Stimulated activated CD4-positive, alpha-beta T cell treated with anti-CD3 and anti-CD28 coated beads, Interleukin-4, amount 100 ng/mL, for 4 hours (primary cell): ENCODE measurements at places on chromosomes 2 and 18.

DNA sequence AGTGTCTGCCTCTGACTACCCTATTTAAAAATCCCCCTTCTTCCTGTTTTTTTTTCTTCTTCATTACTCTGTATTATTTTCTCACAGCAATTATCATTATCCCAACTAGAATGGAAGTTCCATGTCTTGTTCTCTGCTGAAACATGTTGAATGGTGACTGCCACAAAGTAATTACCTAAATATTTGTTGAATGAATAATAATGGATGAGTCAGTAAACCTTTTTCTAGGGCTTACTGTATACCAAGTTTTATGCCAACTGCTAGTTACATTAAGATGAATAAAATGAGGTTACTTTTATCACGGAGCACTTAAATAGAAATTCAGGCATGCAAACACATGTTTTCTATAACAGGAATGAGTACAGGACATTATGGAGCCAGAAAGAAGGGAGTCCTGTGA, 490.6 kb downstream of the THSD7B start:
- no peak for DNase-seq

DNA sequence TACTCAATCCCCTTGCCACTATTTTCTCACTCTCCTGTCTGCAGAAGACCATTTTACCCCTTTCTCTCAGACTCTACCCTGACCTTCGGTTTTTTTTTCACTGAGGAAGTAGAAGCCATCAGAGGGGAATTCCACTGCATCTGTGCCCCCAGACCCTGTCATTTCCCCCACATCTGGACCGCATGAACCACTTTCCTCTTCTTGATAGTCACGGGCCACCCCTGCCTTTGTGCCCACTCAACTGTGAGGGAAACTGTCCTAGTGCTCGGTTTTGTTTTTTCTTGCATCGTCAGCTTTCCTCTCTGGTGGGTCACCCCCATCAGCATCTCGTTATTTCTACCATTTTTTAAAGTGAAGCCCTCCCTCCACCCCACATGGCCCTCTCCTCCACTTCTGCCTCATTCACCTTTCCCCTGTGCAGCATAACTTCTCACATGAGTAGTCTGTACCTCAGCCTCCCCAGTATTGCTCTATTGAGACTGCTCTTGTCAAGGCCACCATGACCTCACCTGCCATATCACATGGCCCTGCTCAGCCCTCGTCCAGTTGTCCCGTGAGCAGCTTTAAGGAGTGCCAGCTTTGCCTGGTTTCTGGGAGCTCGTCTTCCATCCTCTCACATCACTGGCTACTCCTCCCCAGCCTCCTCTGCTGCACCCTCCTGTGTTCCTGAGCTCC, 32.4 kb downstream of the TMEM87B start:
- DNase-seq, result no peak

GRCh38 chr2:187542123-187542522, 12.1 kb downstream of the TFPI start:
- no peak for DNase-seq

DNA sequence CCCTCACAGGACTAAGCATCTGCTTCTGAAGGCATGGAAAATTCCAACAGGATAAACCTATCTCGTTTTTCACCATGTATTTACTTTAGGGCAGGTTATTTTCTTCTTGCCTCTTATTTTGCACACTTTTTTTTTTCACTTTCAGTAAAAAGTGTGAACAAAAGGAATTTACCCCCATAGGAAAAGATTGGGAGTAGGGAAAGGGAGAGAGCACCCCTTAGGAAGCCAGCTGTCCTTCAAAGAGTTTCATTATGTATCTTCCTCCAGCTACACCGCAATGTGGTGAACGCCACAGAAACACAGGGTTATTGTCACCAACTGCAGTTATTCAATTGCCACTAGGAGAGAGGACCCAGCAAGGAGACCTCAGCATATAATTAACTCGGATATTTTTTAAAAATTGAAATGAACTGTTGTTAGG, 286.2 kb upstream of the VRK2 start:
- DNase-seq, result no peak

GRCh38 chr2:29220506-29221270, 105.5 kb downstream of the CLIP4 start:
- no peak for DNase-seq

DNA sequence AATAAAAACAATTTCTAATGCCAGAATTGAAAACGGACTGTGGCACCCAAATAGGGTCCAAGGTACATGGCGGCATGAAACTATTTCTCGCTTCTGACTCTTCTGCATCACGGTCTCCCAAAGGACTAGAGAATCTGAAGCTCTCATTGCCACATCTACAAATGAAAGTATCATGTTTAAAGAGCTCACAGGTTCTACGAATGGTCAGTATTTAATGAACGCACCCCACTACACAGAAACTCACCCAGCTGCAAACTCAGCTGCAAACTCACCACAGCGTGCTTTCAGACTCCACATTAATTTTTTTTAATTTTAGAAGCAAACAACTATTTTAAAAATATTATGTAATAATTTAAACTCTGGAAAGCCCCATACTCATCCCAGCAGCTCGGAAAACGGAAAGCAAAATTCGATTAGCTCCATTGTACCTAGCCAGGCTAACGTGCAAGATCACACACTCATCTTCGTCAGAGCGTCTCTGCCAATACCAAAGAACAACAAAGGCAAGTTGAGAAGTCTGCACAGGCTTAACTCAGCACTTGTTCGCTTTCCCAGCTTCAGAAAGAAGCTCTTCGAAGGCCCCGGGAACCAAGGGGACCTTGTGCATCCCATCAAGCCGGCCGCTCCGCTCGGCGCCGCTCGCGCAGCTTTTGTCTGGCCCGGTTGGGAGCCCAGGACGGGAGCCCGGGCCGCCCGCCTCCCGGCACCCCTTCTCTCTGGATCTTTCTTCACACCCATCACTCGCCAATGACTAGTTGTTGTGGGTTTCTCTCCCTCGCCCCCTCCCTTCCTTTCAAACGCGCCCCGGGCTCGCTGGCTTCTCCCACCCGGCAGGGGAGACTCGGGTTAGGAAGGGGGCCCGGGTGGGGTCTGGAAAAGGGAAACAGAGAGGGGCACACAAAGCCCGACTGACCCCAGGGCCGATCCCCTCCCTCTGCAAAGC, 785 bp downstream of the CLASP1 start:
- DNase-seq, result peak; percentile 38

- DNase-seq, result no peak
These were observed 24.8 kb upstream of the PTMA start for GRCh38 chr2:231683292-231684235.

GRCh38 chr2:45898819-45899218, 247.3 kb downstream of the PRKCE start:
- DNase-seq, result no peak

- no peak for DNase-seq
These were observed 453.2 kb downstream of the LPIN1 start for GRCh38 chr2:12199491-12200211.

GRCh38 chr2:42971947-42972736, 179.8 kb upstream of the HAAO start:
- no peak for DNase-seq

GRCh38 chr18:3100498-3101132, 87.7 kb upstream of the LPIN2 start:
- no peak for DNase-seq

GRCh38 chr2:17242813-17243485, 275.3 kb downstream of the RAD51AP2 start:
- DNase-seq, result no peak

GRCh38 chr2:23361152-23361551, 23.8 kb upstream of the KLHL29 start:
- no peak for DNase-seq

DNA sequence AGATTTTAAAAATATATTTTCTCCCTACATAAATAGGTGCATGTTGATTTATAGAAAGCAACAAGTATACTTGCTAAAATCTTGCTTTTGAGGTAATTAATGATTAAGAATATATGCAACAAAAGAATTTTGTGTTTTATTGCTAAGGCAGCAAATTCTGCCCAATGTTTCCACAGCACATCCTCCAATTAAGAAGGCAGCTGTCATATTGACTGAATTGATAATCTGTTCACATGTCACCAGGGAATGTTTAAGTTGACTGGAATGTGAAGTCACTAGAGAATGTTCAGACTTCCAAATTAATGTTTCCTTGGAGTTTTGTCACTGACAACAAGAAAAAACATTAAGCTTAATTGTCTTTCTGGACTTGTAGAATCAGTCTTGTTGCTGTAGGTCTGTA, 1602.7 kb upstream of the SLC39A10 start:
- DNase-seq, result no peak

DNA sequence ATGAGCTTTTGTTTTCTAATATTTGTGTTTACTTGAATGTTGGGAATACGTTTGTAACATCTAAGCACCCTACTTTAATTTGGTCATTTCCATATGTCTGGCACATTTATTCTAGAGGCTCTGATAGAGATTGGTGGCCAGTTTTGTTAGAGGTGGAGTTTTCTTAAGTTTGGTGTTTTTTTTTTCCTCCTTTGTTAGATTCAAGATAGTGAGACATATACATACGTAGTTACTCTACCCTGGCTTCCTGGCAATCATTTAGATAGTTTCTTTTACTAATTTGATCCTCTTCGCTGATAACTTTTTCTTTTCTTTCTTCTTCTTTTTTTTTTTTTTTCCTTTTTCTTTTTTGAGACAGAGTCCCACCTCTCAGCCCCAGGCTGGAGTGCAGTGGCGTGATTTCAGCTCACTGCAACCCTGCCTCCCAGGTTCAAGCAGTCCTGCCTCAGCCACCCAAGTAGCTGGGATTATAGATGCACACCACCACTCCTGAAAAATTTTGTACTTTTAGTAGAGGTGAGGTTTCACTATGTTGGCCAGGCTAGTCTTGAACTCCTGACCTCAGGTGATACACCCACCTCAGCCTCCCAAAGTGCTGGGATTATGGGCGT, 26.6 kb downstream of the SMCHD1 start:
- DNase-seq, result no peak

GRCh38 chr18:74949611-74950010, 259.3 kb downstream of the PTGR3 start:
- no peak for DNase-seq

DNA sequence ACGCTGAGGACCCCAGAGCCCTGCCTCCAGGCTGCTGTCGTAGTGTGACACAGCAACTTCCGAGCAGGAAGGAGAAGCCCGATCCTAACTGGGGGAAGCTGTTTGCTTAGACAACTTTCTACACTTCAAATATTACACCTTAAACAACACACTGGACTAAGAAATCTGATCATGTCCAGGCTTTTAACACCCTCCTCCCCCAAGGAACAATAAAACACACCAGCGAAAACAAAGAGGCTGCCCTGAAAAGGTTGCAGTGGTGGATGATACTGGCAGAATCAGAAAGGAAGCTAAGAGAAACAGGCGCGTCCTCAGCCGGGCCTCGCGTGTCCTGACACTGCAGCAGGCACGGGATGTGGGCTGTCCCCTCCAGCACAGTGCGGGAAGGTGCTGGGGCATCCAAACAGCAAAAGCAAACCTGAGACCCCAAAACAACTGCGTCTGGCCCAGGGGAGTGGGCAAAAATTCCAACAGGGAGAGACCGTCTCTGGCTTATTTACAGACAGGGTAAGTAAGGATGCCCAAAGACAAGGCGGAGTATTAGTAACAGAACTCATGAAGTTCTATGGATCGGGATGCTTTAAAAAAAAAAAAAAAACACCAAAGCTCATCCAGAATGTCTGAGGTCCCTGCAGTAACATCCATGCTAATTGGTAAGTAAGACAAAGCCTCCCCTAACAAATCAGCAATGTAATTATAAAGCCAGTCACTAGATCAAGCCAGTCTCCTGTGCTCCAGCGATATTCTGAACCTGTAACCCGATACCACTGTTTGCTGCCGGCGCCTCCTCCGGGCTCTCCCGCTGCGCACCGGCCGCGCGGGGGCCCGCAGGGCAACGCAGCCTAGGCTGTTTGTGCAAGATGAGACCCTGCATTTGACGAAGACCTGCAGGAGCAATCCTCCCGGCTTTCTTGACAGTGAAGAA, 9.0 kb downstream of the SERTAD2 start:
- DNase-seq, result peak; percentile 41

GRCh38 chr2:25881764-25882163, 3.5 kb upstream of the ASXL2 start:
- no peak for DNase-seq

DNA sequence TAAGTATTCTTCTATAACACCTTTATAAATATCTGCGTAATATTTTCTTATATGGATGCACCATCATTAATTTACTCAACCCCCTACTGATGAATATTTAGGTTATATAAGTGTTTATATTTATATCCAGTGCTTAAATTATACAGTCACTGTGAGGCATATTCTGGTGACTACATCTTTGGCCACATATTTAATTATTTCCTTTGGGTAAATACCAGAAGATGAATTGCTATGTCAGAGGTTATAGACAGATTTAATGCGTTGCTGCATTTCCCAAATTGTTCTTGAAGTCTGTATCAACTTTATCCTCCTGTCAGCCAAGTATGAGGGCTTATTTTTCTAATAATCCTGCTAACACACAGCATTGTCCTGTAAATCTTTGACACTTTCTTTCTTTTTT, 18.7 kb downstream of the DYSF start:
- no peak for DNase-seq

GRCh38 chr2:167411367-167411766, 523.1 kb downstream of the XIRP2 start:
- DNase-seq, result no peak

DNA sequence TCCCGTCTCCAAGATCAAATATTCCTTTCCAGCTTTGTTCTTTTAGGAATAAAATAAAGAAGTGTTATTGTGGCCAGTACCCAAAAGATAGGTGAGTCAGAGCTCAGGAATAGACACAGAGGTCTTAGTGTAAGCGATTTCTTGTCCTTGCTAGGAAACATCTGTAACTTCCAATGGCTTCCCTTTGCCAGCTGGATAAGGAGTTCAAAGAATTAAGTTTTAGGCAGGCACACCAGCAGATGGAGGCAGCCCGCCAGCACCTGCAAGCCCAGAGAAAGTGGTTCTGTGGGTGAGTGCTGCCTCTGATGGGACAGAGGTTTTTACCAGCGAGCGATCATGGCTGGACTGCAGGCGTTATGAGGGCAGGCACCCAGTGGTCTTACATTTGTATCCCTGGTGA, 125.4 kb downstream of the MGAT5 start:
- DNase-seq, result no peak
